ENCODE measurements at places on chromosomes 6 and 20.

DNA sequence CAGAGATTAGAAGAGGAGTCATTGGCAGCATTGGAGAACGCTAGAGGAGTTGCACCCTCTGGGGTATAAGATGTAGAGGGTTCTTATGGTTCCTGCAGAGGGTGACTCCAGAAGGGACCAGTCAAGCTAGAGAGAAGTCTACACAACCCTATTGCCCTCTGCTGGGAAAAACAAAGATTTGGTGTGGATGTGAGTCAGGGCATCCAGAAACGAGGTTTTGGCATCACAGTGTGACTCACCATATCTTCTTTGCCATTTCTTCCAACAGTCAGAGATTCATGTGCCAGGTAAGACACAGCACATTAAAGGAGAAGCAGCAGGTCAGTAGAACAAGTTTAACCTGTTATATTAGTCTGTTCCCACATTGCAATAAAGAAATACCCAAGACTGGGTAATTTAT, 598.8 kb downstream of the MAFB start:
- H3K27me3 ChIP-seq: no peaks in the 10 kb centered on the region
- no peaks in the 10 kb centered on the region for H3K4me1 ChIP-seq
- no peak overlapping the region for H3K27ac ChIP-seq
- H3K4me3 ChIP-seq: no peak overlapping the region
- no peak for DNase-seq
- no peaks in the 10 kb centered on the region for H3K36me3 ChIP-seq

GRCh38 chr6:1129131-1129530, 182.8 kb upstream of the FOXQ1 start:
- H3K4me3 ChIP-seq: no peak overlapping the region
- no peaks in the 10 kb centered on the region for H3K4me1 ChIP-seq
- H3K27ac ChIP-seq: no peak overlapping the region
- H3K27me3 ChIP-seq: no peaks in the 10 kb centered on the region

- DNase-seq: no peak
- no peaks in the 10 kb centered on the region for H3K27me3 ChIP-seq
- no peaks in the 10 kb centered on the region for H3K36me3 ChIP-seq
These were observed 26.6 kb upstream of the PCMTD2 start for GRCh38 chr20:64228751-64229506.

DNA sequence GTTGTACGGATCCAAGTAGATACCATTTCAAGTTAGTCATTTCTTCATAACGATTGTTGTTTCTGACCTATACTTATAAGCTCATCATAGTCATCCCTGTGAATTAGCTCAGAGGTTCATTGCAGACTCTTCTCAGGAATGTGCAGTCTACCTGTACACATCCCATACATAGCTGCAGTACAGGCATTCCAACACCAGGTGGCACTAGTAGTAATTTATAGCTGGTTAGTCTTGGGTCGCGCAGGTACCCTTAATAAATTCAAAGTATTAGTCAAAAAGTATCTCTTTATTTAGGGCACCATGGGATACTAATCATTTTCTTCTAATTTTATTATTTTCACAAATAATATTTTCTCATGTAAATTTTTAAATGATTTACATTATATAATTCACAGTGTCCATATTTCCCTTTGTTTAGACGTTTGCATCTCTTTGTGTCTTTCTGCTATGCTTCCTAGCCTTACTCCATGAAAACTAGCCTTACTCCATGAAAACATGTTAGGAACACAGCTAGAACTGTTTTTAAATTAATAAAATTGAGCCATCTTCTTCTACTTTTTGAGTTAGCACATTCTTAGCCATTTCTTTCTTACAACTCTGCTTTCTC, 128.6 kb upstream of the FAM83B start:
- H3K36me3 ChIP-seq: no peaks in the 10 kb centered on the region
- DNase-seq: peak; percentile 56
- H3K4me3 ChIP-seq: no peak overlapping the region
- H3K4me1 ChIP-seq: no peaks in the 10 kb centered on the region

DNA sequence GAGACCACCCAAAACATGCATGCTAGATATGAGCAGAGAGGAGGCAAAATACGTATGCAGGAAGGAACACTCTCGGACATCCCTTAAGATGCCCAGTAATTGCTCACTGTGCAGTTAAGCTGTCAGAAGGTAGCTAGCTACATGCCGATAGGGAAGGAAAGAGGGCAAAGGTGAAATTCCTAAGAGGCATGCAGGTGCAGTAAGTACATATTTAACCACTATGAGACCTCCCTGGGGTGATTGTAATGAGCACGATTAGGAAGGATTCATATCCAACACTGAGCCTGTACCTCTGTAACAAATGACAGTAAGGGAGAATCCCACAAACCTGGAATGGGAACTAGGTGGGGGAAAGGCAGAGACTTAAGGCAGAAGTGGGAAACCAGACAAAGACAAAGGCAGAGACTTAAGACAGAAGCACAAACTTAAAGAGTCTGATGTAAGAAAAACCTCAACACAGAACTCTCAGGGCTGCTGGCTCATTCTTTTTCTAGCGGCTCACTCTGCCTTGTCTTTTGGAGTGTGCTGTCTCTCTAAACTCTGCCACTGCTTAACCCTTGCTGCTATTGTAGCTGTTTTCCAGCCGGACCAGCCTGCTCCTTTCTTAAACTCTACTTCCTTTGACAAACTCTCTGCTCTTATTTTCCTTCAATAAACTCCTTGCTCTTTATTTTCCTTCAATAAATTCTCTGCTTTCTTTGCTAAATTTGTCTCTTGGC, 148.1 kb downstream of the UBE3D start:
- no peaks in the 10 kb centered on the region for H3K36me3 ChIP-seq
- H3K27ac ChIP-seq: no peak overlapping the region
- no peak for DNase-seq
- H3K27me3 ChIP-seq: no peaks in the 10 kb centered on the region
- H3K4me3 ChIP-seq: no peak overlapping the region
- no peaks in the 10 kb centered on the region for H3K4me1 ChIP-seq

- no peaks in the 10 kb centered on the region for H3K27me3 ChIP-seq
- no peak overlapping the region for H3K4me3 ChIP-seq
- no peak overlapping the region for H3K27ac ChIP-seq
These were observed 306.5 kb upstream of the MAP3K7 start for GRCh38 chr6:90893400-90893799.

- H3K27ac ChIP-seq: no peak overlapping the region
- H3K36me3 ChIP-seq: no peaks in the 10 kb centered on the region
- DNase-seq: no peak
- H3K4me1 ChIP-seq: peaks cover 21% of the 10 kb centered on the region
These were observed 46.8 kb downstream of the PCNA start for GRCh38 chr20:5072756-5073659.

GRCh38 chr6:53751417-53751816, 43.4 kb upstream of the LRRC1 start:
- H3K4me1 ChIP-seq: no peaks in the 10 kb centered on the region
- no peaks in the 10 kb centered on the region for H3K27me3 ChIP-seq
- no peak for DNase-seq
- H3K4me3 ChIP-seq: no peak overlapping the region
- no peak overlapping the region for H3K27ac ChIP-seq

DNA sequence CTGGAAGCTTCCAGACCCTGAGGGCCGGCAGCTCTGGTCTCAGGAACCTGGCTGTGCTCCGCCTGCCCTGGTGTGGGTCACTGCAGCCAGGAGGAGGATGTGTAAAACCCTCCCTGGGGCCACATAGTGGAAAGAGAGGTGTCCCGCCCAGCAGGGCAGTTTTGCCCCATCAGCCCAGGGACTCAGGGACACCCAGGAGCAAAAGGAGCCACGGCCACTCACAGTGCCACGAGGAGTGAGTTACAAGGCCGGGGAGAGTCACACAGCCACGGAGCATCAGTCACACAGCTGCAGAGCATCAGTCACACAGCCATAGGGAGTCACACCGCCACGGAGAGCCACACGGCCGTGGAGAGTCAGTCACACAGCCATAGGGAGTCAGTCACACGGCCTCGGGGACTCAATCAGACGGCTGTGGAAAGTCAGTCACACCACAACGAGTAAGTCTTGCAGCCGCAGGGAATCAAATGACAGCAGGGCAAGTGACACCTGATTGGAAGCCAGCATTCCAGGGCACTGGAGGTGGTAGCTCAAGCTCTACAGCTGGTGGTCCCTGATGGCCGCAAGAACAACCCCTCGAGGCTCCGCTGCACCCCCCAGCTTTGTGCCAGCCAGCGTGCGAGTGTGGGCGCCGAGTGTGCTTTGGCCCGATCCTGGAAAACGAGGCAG, 60.9 kb downstream of the DLL1 start:
- no peak for DNase-seq
- H3K4me1 ChIP-seq: peaks cover 14% of the 10 kb centered on the region
- no peaks in the 10 kb centered on the region for H3K36me3 ChIP-seq
- no peak overlapping the region for H3K27ac ChIP-seq
- no peaks in the 10 kb centered on the region for H3K27me3 ChIP-seq

GRCh38 chr6:168369786-168370185, 50.2 kb upstream of the DACT2 start:
- no peaks in the 10 kb centered on the region for H3K36me3 ChIP-seq
- no peak overlapping the region for H3K27ac ChIP-seq
- peaks cover 5% of the 10 kb centered on the region for H3K4me1 ChIP-seq
- no peak for DNase-seq

DNA sequence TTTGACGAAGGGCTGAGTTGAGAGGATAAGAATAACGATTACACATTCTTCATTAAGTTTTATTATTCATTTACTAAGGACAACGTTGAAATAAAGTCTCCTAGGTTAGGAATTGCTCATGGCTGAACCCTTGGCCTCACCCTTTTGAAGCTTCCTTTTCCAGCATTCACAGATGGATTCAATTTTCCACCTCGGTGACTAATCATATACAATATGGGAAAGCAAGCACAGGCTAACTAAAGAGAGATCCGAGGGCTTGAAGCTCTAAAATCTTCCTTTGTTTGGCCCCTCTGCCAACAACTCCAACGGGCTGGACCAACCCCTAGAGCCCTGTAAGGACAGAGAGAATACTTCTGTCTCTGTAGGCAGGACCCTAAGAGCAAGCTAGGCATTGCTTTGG, 159.5 kb downstream of the SOD2 start:
- no peak for DNase-seq
- no peaks in the 10 kb centered on the region for H3K27me3 ChIP-seq
- no peaks in the 10 kb centered on the region for H3K36me3 ChIP-seq

- H3K4me3 ChIP-seq: no peak overlapping the region
- H3K27ac ChIP-seq: no peak overlapping the region
These were observed 90.6 kb upstream of the NAA20 start for GRCh38 chr20:19926591-19926990.

- peaks cover 18% of the 10 kb centered on the region for H3K4me1 ChIP-seq
- H3K27ac ChIP-seq: no peak overlapping the region
- DNase-seq: no peak
- H3K27me3 ChIP-seq: peaks cover 15% of the 10 kb centered on the region
These were observed 34.4 kb upstream of the ZFAND3 start for GRCh38 chr6:37785002-37785662.

DNA sequence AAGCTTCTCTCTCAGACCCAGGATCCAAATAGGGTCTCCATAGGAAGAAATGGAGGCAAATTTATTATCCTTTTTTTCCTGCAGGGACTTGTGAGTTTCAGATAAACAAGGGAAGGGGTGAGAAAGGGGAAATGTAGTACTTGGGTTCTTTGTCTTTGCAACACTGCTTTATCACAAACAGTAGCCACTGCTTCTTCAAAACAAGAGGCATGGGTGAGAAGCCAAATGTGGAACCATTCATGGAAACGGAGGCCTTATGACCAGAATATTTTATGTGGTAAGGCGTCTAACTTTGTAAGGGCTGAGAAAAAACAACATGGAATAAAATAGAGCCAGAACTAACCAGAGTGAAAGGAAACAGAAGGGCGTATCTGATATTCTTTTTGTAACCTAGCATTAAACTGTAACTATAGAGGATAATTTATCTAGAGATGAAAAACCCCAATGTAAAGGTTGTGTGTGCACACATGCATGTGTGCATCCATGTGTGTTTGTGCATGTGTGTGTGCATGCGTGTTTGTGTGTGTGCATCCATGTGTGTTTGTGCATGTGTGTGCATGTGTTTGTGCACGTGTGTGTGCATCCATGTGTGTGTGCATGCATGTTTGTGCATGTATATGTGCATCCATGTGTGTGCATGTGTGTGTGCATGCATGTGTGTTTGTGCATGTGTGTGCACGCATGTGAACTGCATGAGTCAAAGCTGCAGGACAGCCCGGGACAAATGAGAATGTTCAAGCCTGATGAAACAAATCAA, 143.3 kb upstream of the SMLR1 start:
- DNase-seq: no peak
- no peaks in the 10 kb centered on the region for H3K36me3 ChIP-seq
- H3K4me1 ChIP-seq: no peaks in the 10 kb centered on the region
- H3K27ac ChIP-seq: no peak overlapping the region
- no peaks in the 10 kb centered on the region for H3K27me3 ChIP-seq

- DNase-seq: no peak
- H3K36me3 ChIP-seq: no peaks in the 10 kb centered on the region
- no peak overlapping the region for H3K4me3 ChIP-seq
- no peaks in the 10 kb centered on the region for H3K27me3 ChIP-seq
These were observed 73.1 kb downstream of the OPN5 start for GRCh38 chr6:47854971-47855370.

GRCh38 chr6:13241364-13241763, 87.0 kb downstream of the TBC1D7 start:
- peaks cover 7% of the 10 kb centered on the region for H3K27me3 ChIP-seq
- H3K36me3 ChIP-seq: no peaks in the 10 kb centered on the region
- no peak overlapping the region for H3K27ac ChIP-seq
- H3K4me1 ChIP-seq: no peaks in the 10 kb centered on the region
- no peak for DNase-seq
